SK-N-DZ (cell line): ENCODE measurements at places on chromosomes 12 and 14.

GRCh38 chr14:75417674-75418073 lies 10.1 kb upstream of the JDP2 start:
- no peak for DNase-seq

DNA sequence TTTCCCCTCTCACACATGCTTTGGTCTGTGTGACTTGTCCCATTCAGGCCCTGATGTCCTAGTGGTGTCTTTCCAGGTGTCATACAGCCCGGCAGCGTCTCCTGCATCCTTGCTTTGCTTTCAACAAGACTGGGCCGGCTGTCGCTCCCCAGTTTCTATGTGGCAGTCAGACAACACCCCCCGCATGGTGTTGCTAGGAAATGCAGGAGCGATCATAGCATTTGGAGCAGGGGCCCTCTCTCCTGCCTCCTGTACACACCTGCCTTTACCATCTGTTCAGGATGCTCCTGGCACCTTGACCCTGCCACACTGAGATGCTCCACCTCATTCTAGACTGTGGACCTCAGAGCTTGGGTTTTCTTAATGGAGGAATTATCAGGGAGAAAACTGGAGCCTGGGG lies 29.5 kb downstream of the CACNA1C start:
- no peak for DNase-seq

DNA sequence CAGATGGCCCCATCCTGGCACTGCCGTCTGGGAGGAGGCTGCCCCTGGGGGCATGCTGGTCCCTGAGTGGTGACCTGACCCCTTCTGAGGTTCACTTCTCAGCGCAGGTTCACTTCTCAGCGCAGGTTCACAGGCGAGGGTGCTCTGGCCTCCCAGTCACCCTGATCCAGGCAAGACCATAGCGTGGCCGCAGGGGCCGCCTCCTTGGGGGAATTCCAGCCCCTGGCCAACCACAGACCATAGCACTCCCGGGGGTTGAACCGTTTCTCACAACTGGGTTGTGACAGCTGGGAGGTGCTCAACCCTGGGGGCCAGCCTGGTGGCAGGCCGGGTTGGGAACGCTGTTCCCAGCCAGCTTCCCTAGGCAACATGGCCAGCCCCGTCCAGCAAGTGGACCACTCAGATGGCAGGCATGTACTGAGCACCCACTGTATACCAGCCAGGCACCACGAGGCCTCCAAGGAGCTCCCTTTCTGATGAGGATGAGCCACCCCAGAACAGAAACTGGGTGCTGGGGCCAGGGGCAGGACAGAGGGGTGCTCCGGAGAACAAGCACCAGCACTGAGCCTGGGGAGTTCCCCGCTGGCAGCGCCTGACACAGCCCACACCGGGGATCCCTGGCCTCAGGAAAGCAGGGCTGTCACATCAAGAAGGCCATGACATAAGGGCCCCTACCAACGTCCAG lies 28.3 kb upstream of the ZFP36L1 start:
- no peak for DNase-seq

DNA sequence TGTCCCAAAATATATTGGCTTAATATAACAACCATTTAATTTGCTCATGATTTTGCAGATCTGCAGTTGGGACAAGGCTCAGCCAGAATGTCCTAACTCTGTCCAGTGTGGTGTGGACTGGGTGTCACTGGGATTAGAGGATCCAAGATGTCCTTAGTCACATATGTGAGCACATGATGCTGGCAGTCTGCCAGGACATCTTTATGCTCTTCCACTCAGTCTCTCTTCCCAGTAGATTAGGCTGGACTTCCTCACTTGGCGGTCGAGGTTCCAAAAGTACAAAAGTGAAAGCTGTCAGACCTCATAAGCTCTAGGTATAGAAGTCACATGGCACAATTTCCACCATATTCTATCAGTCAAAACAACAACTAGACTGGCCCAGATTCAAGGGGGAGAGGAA lies 167.9 kb upstream of the NTF3 start:
- no peak for DNase-seq

- DNase-seq: peak; percentile 12
Observed at GRCh38 chr12:100794441-100795173, at the start of gene ANO4. ANO4 (plus strand) TSS chr12:100794776; CDS start chr12:100901786, 107,010 bp downstream.

- no peak for DNase-seq
Observed at GRCh38 chr12:52681526-52682380, 1.5 kb upstream of the KRT1 start.

DNA sequence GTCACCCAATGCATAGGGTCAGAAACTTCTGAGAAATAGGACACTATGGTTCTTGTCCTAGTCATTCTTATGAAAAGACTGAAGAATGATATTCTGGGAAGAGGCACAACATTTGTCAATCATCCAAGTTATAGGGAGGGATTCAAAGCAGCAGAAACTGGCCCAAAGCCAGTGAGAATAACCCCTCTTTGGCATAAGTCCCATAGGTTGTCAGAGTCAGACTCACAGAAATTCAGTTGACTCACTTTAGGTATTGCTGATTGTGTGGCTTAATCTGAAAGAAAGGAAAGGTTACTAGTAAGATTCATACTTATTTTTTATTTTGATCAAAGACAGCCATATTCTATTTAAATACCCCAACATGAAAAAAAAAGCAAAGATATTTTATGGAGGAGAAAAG lies 151.0 kb downstream of the SRGAP1 start:
- no peak for DNase-seq
